ENCODE measurements at places on chromosomes 1 and 21. TPM values are rescaled to one million over a fixed set of nuclear protein-coding genes. Genes with fewer than 3 reads are reported as not detected.

The CHIA gene
- total RNA-seq: not detected

The SELENOF gene
- total RNA-seq: 206 TPM

The DCST2 gene
- total RNA-seq: not detected

The NBPF11 gene
- total RNA-seq: 4.2 TPM

The TCHHL1 gene
- total RNA-seq: not detected

The CPLANE2 gene
- 7.5 TPM for total RNA-seq

The FOXD2 gene
- total RNA-seq: under 0.01 TPM

All from fibroblast of the aortic adventitia (primary cell).